ENCODE measurements at places on chromosomes 11 and 22.

DNA sequence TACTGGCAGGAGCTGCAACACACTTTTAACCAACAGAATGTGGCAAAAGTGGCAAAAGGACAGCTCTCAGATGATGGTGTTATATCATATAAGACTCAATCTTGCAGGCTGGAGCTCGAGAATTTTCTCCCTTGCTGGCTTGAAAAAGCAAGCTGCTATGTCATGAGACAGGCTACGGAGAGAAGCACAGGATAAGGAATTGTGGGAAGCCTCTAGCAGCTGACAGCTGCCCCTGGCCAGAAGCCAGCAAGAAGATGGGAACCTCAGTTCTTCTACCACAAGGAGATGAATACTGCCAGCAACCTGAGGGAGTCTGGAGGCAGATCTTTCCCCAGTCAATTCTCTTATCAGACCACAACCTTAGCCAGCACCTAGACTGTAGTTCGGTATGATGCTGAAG, 24.6 kb downstream of the FXYD6 start:
- no peak for DNase-seq

DNA sequence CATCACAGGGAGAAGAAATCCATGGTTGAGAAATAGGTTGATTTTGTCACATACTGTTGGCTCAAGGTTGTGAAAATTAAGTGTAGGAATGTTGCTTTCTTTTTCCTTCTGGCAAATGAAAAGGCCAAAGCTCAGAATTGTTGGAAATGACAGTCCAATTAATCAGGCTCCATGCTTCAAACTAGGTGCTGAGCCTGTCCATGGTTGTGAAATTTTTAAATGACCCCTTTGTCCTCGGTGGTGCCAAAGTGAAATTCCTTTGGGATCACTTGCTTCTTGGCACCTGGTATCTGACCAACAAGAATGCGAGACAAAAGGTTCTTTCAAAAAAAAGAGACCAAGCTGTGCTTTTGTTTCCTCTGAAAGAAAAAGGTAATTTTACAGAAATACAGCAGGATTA, 451.9 kb downstream of the ETS1 start:
- DNase-seq, result no peak

- DNase-seq, result no peak
These were observed 655.5 kb downstream of the KCNA4 start for GRCh38 chr11:29361369-29361768.

DNA sequence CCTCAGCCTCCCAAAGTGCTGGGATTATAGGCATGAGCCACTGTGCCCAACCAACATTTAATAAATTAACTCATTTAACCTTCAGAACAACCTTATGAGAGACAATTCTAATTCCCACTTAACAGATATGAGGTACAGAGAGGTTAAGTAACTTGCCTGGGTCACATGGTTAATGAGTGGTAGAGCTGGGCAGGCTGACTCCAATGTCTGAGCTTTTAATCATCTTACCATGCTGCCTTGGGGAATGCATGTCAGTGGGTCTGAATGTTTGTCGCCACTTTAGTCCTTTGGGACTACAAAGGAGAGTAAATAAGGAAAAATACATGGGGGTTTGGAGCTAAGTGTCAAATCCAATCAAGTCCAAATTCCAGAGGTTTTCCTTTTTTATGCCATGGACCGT, 11.2 kb upstream of the PIK3C2A start:
- no peak for DNase-seq

GRCh38 chr11:86741839-86742805, 58.2 kb upstream of the PRSS23 start:
- no peak for DNase-seq

DNA sequence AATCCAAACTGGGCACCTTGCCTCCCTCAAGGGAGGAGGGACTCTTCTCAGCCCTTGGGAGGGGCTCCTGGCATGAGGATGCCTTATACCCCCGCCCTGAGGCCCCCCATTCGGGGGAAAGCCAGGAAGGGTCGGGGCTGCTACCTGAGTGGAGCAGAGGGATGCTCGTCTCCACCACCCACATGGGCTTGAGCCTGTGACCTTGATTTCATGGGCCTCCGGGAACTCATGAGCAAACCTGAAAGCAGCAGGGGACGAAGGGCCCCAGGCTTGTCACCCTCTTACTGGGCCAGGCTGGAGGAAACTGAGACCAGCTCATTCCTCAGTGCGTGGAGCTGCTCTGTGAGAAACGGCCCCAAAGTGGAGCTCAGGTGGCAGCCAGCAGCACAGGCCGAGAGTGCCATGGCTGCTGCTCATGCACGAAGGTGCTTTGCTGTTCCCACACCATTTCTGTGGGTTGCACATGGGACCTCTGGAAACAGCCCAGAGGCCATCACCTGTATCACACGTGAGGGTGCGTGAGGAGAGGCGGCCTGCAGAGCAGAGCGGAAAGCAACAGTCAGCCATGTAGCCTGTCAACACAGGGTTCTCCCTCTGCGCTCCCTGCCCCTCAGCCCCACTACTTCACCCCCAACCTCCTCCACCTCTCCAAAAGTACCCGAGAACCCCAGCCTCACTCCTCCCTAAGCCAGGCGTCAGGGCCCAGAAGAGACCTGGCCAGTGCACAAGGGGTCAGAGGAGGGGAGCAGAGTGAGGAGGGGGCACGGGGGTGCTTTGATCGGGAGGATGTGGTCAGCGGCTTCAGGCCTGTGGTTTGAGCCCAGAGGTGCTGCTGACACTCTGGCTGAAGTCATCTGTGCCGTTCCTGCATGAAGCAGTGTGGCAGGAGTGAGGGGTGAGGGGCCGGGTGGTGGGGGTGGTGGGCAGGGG, 14.1 kb upstream of the IL2RB start:
- no peak for DNase-seq

- DNase-seq, result no peak
These were observed 2.6 kb upstream of the LTBP3 start for GRCh38 chr11:65560555-65561418.

- DNase-seq, result peak; percentile 74
These were observed 91.4 kb upstream of the BIRC3 start for GRCh38 chr11:102225689-102226568.

- DNase-seq, result no peak
These were observed 97.3 kb downstream of the ZBTB16 start for GRCh38 chr11:114156782-114157181.

GRCh38 chr11:88320149-88320559, 17.4 kb downstream of the CTSC start:
- peak; percentile 21 for DNase-seq

- DNase-seq, result no peak
These were observed 151.8 kb upstream of the TTC12 start for GRCh38 chr11:113162592-113162962.

DNA sequence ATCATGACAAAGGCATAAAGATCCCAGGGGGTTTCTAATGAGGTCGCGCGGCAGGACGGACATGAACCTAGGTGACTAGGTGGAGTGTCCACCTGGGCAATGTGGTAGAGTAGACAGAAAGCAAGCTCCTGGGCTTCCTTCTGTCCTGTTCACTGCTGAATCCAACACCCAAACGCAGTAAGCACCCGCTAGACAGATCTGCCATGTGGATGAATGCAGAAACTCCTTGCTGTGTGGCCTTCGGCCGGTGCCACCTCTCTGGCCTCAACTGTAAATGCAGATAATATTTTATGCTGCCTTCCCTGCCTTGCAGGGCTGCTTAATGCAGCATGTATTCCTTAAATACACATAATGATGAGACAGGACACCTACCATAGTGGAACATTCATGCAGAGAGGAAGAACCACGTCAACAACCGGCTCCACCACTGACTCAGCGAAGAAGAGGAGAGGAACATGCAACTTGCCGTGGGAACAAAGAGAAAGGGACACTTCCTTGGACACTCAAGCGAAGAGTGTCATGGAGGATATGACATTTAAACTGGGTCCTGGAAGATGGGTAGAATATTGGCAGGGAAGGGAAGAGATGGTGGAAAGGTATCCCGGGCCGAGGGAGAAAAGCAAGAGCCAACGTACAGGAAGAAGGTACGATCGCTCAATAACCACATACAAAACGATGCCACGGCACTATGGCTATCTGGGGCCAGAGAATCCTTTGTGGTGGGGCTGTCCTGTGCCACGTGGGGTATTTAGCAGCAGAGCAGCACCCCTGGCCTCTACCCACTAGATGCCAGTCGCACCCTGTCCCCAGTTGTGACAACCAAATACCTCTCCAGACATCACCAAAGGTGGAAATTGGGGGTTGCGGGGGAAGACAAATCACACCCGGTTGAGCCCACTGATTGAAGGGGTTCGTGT, 30.8 kb downstream of the MYH9 start:
- DNase-seq, result no peak

- DNase-seq, result peak; percentile 13
These were observed at the start of gene MCAT for GRCh38 chr22:43142880-43143562. TSS of gene MCAT (minus strand) at chr22:43143398. CDS start at chr22:43143348, 50 bp downstream.

GRCh38 chr22:30183861-30184278, 62.7 kb downstream of the LIF start:
- DNase-seq, result no peak

DNA sequence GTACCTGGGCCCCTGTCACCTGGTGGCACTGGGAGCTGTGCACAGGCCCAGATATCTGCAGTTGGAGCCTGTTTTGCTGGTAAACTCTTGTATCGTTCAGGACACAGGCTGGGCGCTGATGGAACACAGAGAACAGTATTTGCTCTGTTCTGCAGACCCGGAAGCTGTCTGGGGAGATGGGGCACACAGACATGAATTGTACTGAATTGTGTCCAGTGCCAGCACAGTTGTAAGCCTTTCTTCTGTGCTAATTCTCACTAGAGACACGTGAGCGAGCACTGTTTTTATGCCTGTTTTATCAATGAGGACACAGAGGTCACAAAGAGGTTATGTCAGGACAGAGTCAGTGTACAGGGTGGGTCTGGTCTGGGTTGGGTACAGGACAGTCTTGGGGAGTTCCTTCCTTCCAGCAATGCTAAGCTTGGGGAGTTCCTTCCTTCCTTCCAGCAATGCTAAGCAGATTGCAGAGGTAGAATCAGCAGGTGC, 24.4 kb upstream of the ACR start:
- no peak for DNase-seq

DNA sequence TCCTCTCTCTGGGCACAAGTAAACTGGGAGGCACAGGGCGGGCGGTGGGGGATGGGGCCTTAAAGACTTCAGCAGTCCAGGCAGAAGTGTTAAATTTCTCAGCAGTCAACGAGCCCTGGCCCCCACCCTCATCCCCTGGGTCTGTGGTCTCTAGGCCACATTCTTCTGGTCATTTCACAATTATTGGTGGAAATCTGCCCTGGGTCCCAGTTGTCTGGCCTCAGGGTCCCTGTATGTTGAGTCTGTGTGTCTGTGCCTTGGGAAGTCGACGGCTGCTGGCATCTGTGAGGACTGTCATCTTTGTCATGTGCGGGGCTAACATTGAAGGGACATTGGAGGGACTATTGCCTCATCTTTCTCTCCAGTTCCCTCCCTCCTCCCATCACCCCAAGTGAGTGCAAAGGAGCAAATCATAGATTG, 1.7 kb downstream of the TSPAN18 start:
- DNase-seq, result no peak

DNA sequence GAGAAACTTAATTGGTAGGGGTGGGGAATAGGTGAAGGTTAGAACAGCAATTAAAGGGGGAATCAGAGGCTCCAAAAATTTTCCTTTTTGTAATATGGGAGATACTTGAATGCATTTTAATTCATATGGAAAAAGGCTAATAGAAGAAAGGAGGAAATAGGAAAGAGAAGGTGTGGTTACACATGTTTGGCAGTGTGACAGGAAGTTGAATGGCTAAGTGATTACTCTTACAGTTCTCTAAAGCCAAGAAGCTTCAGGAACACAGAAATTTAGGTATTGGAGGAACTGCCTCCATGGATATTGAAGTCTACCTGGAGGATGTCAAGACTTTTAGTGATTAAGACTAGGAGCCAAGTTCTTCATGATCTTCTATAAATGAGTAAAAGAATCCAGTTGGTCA, 6.3 kb downstream of the NXPE2 start:
- no peak for DNase-seq

- no peak for DNase-seq
These were observed 9.5 kb downstream of the VPS37C start for GRCh38 chr11:61151545-61152252.

DNA sequence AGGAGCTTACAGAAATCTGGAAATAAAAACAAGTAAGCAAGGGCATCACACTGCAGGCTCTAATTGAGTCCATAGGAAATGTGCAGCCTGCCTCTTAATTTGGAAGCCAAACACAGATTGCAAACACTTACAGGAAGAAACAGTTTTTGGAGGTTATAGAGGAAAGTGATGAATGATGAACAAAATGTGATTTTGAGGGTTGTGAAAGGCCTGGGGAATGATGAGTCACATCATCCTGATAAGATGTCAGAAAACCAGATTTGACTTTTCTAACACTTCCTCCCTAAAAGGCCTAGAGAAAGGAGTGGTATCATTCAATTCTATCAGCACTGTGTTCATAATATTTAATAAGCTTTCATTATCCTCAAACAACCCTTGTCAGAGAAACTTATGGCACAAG, 96.6 kb upstream of the POU2AF2 start:
- DNase-seq, result no peak

DNA sequence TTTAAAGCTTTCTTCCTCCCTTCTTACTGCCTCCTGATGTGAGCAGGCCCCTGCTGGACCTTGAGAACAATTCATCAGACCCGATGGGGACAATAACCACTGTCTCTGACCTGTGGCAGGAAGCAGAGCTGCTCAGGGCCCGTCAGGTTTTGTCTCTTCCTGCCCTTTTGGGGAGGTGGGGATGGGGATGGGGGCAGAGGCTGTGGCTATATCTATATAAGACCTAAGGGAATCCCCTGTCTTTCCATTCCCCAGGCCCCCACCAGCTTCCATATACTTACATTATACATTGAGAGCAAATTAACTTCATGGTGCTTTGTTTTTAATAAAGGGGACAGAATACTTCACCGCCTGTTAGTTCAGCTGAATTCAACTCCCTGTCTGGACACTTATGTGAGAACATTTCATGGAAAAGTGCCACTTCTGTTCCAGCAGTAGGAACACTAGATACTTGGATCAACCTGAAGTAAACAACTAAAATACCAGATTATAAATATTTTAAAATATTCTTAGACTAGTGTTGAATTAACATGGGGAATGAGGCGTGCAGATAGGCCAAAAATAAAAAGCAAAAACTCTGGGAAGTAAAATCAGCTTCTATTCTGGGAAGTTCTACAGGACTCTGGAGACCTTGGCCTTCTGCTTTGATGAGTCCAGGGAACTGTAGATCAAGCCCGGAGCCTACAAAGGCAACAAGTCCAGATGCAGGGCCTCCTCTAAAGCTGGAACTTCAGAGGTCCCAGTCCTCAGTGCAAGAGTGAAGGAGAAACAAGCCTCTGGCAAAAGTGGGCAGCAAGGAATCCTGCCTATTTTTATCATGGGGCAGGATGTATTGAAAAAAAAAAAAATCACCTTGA, 11.1 kb downstream of the ZP1 start:
- DNase-seq, result no peak

DNA sequence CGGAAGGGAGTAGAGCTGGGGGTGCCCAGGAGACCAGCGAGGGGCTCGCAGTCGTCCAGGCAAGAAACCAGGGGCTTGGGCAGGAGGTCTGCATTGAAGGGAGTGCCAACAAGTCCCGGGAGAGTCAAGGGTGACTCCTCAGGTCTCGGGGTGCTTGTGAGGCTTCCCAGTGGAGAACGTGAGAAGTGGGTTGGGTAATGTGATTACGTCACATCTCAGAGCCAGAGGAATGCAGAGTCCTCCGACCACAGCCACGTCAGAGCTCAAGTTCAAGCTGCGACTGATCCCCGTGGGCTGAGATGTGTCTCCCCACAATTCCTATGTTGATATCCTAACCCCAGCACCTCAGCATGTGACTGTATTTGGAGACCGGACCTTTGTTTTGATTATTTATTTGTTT, 89.7 kb upstream of the SHANK2 start:
- DNase-seq, result no peak
